NCI-H460 (cell line): ENCODE measurements at places on chromosomes 2 and 18.

DNA sequence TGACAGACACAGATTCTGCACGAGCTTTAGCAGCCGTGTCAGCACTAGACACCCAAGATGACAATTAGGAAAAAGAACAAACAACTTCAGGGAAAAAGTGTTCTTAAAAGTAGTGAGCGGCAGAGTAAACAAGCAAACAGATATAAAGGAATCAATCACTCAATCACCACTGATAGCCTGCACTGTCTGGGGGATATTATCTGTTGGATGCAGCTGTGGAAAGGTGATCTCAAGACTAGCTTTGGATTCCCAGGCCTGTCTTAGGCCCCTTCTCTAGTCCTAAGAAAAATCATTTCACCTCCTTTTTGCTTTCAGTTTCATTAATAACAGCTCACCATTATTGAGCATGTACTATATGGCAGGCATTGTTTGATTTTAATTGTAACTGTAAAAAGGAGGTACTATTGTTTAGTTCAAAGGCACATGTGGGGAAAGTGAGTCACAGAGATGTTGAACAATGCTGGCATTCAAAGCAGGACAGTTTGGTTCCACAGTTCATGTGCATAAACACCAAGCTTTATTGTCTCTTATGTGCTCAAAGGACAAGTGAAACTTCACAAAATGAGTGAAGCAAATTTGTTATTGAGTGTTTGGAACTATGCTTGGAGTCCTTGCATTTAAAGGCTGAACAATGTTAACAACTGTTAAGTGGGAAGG lies 147.3 kb upstream of the TCF4 start:
- no peak for DNase-seq

- no peak for DNase-seq
Observed at GRCh38 chr2:18498531-18498930, 61.9 kb downstream of the RDH14 start.

GRCh38 chr2:239828192-239828972 lies 196.8 kb downstream of the NDUFA10 start:
- DNase-seq, result no peak

GRCh38 chr2:209121691-209122090 lies 302.2 kb upstream of the MAP2 start:
- DNase-seq, result no peak

- DNase-seq, result no peak
Observed at GRCh38 chr2:119137502-119137901, 21.0 kb downstream of the C1QL2 start.

DNA sequence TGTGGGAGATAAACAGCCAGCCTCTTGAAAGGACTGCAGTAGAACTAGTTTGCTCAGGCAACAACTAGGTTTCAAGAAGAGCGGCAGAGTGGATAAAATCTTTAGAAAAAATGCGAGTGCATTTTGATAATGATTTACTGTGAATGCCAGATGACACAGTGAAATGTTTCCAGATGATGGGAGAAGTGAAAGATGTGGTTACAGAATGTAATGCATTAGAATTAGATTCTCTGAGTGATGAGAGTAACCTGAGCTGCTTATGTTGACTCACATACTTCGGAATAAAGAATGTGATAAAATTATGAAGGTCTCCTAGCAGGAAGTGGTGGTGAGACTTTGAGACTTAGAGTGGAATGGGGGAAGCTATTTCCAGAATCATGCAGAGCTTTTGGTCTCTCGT lies 184.3 kb downstream of the GULP1 start:
- no peak for DNase-seq
